Stimulated activated naive CD8-positive, alpha-beta T cell treated with anti-CD3 and anti-CD28 coated beads, Interleukin-15, amount 100 ng/mL, for 72 hours (primary cell): ENCODE measurements at places on chromosomes 7 and 10.

GRCh38 chr7:98294326-98294725, 12.8 kb downstream of the BRI3 start:
- no peak for DNase-seq

GRCh38 chr10:75283078-75283670, 47.4 kb upstream of the COMTD1 start:
- DNase-seq: no peak

GRCh38 chr10:5576780-5577624, 52.2 kb downstream of the CALML3 start:
- no peak for DNase-seq

- peak; percentile 13 for DNase-seq
These were observed 79.4 kb downstream of the VWC2 start for GRCh38 chr7:49852619-49853462.

DNA sequence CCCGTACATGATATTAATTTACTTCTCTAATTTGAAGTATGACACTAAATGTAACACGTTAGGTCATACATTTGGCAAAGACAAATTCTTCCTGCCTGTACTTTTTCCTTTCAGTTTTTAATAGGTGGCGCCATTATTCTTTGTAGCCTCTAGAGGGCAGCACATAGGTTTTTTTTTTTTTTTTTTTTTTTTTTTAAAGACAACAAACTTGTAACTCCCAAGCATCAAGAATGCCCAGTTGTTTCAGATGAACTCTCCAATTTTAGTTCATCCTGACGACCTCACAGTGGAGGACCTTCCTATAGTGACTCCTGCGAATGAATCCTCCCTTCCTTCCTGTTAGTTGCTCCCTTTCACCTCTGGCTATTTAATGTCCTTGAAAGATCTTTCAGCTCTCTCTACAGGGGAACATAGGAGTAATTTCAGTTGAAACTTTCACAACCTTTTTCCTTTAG, 139.3 kb upstream of the HDAC9 start:
- no peak for DNase-seq

- peak; percentile 21 for DNase-seq
These were observed 18.8 kb upstream of the GNA12 start for GRCh38 chr7:2862831-2863361.

DNA sequence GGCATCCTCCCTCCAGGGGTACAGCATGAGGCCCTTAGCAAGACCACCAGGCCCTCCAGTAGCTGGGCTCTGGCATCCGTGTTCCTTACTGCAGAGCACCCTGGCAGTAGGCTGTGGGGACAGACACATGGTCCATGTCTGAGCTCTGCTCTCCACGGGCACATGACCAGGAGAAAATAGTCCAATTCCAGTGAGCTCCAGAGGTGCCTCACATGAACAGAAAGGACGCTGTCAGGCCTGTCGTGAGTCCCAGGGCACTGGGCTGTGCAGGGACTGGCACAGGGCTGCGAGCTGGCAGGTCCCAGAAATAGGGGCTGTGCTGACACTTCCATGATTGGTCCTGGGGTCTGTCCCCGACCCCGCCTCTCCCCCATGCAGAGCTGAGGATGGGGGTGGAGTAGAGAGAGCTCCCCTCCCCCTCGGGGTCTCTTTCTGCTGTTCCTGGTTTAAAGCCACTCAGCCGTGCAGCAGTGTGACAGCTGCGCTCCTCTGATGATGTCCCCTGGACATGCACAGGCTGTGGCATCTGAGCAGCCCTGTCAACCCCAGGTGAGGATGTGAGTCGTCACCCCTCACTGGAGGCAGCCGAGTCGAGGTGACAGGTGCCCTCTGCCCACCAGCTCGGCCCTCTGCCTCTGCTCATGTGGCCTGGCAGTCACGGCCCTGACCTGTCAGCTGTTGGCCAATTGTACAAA, 25.2 kb upstream of the ZNF488 start:
- DNase-seq: no peak

GRCh38 chr10:1308173-1308961, 252.2 kb downstream of the WDR37 start:
- no peak for DNase-seq

- DNase-seq: no peak
These were observed 88.8 kb downstream of the NOD1 start for GRCh38 chr7:30389791-30390190.

DNA sequence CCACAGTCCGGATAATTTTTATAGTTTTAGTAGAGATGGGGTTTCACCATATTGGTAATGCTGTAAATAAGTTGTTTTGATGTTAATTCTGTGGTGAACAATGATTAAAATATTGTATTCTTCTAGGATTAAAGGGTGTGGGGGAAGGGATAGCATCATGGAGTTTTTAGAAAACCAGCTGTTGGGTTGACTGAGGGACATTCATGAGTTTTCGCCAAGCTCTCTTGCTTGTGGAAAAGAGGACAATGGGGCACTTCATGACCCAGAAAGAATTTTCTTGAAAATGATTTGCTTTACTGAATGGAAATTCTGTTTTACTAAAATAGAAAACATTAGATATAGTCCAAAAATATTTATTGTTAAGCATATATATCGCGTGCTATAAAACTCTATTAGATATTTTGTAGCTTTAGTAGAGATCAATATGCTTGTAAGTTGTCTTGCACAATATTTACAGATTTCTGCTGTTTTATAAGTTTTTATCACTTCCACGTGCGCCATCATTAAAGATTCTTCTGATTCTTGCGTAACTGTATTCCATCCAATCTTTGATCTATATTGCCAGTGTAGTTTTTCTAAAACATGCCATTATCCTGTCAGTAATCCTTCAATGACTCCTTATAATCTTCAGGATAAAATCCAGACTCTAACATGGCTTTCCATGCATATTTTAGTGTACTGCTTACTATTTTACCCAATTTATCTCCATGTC, 41.8 kb downstream of the LCOR start:
- no peak for DNase-seq

GRCh38 chr7:101628522-101628921, 574 bp downstream of the MYL10 start:
- no peak for DNase-seq

DNA sequence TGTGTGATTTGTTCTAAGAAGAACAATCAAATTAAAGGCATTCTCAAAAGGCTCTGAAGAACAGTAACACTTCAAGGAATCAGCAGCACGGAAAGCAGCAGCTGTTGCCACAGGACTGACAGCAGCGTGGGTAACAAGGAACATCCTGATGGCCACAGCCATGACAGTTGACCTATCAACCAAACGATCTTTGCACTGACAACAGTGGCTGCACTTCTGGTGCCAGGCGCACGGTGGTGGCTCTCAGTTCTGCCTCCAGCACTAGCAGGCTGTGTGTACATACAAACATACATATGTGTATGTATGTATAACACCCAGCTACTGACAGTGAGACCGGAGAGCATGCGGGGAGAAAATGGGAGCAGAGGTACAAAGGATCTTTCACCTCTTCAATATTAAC, 114.1 kb downstream of the ZFAND4 start:
- DNase-seq: no peak

DNA sequence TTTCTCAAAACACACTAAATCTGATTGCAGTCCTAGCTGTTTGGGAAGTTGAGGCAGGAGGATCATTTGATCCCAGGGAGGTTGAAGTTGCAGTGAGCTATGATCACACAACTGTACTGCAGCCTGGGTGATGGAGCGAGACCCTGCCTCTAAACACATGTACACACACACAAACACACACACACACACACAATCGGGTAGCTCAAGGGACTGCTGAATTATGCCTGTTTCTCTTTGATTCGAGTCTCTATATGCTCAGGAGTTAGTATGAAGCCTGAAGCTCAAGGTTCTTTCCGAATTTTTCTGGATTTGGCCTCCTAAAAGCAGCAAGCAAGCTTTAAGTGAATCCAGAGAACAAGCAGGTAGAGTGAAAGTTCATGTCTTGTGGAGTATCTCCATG, 22.5 kb downstream of the PRTFDC1 start:
- no peak for DNase-seq

DNA sequence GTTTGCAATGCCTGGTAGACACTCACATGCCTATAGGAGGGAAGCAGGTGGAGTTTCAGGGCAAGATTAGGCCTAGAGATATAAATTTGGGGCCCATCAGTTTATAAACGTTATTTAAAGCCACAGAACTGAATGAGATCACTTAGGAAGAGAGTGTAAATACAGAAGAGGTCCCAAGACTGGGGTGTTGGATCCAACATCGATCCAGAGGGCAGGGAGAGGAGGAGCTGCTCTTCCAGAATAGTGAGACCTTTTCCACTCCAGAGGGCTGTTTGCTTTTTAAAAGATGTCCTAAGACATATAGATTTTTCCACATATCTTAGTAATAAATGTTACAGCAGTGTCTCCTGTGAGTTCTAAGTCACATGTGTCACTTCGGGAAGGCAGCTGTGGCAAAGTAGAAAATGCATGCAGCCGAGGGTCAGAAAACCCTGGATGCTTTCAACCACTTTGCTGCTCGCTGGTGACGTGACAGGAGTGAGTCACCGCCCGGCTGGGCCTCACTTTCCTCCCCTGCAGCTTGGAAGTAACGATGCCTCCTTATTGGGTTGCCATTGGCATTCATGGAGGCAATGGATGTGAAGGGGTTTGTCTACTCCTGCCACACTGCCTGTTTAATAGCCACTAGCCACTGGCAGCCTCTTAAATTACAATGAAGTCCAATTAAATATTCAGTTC, 95.4 kb downstream of the TRIL start:
- no peak for DNase-seq

- DNase-seq: no peak
These were observed 937.1 kb downstream of the REEP3 start for GRCh38 chr10:64458306-64458705.

GRCh38 chr7:30932562-30932961, 20.9 kb downstream of the AQP1 start:
- no peak for DNase-seq

GRCh38 chr10:97069576-97070362, 116.0 kb downstream of the SLIT1 start:
- peak; percentile 29 for DNase-seq
